ENCODE measurements at places on chromosomes 5 and 9.
A peak's percentile ranks its signal among the peaks of the same experiment; 100 is the strongest.

DNA sequence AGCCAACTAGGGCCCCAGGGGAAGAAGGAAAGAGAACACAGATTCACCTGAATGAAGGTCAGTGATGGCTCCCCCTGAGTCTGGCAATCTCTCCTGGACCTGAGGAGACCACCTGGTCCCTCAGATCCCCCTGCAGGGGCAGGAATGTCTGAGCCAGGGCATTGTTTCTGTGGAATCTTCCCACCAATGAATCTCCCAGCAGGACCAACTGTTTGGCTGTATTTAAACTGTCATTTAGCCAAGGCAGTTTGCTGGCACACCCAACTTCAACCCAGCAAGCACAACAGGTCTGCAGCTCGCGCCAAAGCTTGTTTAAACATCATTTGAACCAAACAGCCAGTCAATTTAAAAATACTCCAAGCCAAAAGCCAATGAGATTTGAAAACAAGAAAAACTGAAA lies 92.6 kb downstream of the SH3TC2 start:
- no peak for DNase-seq

DNA sequence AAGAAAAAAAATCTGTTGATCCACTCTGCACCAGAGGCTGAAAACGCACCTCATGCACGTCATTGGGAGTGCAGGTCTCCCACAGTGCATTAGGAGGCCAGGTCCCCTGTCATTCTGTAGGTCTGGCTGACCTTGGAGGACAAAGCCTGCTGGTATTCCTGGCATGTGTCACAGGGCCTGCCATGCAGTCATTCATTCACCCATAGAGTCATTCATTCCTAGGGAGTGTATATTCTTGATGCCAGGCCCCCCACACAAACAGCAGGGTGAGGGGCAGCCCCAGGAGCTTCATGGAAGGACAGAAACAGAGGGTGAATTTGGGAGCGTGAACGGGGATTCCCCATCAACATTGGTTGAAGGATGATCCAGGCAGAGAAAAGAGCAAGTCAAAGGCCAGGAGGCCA lies 2.2 kb downstream of the GBGT1 start:
- DNase-seq = no peak

DNA sequence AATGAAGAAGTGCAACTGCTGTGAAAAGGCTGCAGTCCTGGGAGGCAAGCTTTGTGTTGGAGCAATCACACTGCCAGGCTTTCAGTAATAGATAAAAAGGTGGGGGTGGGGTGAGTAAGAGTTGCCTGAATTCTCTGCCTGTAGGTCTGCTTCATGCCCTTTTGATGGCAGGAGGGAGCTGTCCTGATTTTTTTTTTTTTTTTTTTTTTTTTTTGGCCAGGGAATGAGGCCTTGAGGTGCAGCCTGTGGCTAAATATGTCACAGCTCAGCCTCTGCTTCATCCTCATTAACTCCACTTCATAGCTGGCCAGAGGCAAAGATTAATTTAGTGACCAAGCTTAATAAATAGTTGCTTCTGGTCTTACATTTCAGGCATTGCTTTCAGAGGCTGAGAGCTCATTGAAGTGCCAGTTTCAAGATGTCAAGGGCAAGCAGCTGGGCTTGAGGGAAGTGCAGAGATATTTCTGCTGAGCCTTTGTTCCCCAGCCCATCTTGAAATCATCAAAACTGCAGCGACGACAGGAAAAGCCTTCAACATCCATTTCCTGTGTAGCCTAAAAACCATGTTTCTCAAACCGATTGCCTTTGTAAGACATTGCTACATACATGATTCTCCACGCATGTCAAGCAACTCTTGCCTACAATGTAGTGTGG lies 134.7 kb downstream of the MACIR start:
- DNase-seq = no peak

GRCh38 chr9:123763910-123764588 lies 165.9 kb downstream of the DENND1A start:
- no peak for DNase-seq

DNA sequence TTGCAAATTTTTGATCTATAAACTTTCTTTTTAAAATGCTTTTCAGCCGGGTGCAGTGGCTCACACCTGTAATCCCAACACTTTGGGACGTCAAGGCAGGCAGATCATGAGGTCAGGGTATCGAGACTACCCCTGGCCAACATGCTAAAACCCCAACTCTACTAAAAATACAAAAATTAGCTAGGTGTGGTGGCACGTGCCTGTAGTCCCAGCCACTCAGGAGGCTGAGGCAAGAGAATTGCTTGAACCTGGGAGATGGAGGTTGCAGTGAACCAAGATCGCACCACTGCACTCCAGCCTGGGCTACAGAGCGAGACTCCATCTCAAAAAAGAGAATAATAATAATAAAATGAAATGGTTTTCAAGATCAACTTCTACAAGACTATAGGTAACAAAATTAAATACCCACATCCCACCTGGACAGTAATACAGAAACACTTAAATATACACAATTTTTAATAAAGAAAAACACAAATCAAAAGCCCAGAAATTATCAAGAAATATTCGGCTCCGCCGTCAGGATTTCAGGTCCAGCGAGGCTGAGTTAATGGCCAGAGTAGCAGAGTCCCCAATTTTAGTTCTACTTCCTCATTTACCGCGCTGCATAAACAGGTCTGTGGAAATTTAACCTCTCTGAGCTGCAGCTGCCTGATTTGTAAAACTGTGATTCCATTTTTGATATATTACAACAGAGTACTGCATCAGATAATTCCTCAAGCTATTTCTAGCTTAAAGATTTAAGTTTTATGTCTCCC lies 4.0 kb downstream of the TUT7 start:
- no peak for DNase-seq

DNA sequence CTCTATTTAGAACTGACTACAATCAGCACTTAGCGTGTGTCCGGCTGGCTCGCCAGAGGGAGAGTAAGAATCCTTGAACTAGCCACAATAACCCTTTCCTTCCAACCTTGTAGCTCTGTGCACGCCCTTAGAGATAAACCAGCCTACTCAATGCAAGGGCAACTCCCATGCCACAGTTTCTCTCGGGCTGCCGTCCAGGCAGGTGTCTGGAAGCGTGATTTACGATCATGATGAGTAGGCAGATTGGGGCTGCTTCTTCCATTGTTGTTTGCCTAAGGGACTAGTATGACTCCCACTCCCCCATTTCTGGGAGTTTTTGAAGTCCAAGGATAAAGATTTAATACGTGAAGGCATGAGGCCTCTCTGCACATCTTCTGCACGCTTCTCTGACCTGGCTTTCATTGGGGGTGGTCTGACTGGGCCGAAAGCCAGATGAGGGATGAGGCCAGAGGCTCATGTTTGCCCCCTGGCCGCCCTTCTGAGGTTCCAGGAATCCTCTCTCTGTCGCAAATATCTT lies 134.0 kb upstream of the MYO10 start:
- DNase-seq = peak; percentile 84

DNA sequence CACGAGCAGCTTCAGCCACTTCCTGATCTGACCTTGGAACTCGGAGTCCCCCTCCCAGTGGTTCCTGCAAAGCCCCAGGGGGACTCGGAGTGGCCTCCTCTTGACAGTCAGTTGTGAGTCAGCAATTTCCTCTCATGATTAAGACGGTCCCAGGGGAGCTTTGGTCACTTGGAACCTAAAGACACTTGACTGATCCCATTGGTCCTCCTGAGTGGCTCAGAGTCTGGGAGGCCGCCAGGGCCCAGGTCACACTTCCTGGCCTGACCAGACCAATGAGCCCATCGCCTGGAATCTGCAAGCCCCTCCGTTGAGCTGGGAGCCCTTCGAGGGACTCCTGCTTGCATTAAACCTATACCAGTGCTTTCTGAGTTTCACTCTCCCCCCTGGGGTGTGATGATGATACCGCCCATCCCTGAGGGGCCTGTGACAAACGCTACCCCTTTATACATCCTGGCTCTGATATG lies 29.1 kb downstream of the TSPAN17 start:
- no peak for DNase-seq

GRCh38 chr5:54761213-54761701 lies 224.1 kb downstream of the ESM1 start:
- no peak for DNase-seq

DNA sequence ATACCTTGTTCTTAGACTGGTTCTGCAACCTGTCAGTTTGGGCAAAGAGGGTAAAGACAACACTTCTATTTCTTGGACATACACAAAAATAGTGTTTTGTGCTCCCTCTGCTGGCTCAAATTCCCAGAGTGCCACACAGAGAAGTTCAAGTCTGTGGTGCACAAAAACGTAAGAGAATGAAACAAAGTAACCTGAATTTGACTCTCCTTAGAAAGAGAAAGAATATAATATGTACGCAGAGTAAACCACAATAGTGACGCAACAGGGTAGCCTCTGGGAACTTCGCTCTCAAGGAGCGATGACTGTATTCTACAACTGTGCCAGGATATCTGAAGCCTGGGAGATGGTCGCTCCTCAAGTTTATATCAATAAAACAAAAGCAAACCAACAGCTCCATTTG lies 18.5 kb downstream of the DDX31 start:
- DNase-seq = no peak

GRCh38 chr5:32522429-32523143 lies 62.8 kb upstream of the SUB1 start:
- no peak for DNase-seq

DNA sequence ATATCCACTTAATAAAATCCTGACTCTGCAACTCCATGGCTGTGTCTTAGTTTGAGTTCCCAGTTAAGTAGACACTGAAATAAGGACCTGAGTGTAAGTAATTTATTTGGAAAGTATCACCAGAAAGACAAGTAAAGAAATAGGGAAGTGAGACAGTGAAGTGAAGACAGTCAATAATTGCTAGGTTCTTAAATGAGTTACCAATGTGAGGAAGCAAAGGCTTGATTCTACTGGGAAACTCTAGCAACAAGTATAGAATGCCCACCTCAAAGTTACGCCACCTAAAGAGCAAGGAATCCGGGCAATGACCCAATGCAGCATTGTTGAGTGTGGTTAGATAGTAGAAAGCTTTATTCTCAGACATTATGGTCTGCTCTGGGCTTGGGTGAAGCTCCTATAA lies 383.9 kb downstream of the TLR4 start:
- DNase-seq = no peak

- no peak for DNase-seq
Measured at GRCh38 chr9:133103183-133103986, 17.7 kb downstream of the RALGDS start.

GRCh38 chr9:119986205-119986604 lies 593.8 kb downstream of the CDK5RAP2 start:
- no peak for DNase-seq

DNA sequence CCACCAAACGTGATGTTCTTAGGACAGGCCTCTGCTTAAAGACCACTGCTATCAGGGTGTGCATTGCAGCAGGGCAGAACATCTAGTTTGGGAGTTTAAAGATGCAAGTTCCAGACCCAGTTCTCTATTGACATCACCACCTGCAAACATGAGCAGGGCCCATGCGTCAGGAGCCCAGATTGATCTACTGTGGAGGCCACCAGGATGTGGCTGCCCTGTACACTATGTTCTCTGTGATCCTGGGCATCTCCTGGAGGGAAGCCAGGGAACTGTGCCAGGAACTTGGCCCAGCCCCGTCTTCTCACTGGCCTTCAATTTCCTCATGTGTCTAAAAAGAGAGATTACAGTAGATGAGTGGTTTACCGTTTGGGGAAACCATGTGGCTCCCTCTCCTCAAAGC lies 87.1 kb downstream of the PDE6A start:
- DNase-seq = peak; percentile 45

DNA sequence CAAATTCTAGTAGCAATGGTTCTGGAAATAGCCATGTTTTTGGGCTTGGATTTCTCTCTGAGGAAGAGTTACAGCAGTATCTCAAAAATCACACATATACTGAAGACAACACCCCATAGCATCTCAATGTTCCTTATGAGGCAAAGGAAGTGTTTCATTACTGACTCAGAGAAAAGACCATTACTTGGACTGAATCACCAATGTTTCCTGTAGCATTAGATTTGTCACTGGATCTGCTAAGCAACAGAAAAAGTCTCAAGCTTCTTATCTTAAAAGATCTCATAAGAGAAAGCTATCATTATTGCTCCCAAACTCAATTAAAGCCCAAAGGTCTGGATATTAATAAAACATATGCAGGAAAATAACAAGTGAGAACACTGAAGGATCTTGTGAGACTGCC lies 272.4 kb downstream of the ADAMTS6 start:
- DNase-seq = no peak

DNA sequence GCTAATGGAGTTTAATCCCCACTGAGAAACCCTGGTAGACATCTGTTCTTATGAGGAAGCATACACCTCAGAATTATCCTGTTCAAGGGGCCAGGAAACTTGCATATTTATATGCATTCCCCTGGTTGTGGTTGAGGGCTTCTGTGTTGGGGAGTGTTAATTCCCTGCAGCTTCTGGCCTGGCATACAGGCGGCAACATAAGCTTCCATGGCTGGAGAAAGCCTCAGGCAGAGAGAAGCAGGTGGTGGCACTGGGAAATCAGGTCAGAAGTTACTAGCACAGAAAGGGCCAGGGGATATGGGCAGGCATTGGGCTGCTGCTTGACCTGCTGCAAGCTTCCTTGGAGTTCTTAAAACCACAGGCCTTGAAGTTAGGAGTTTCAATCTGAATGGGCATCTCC lies 166.1 kb upstream of the SEMA6A start:
- no peak for DNase-seq

Data from LoVo (cell line).